Activated naive CD8-positive, alpha-beta T cell treated with anti-CD3 and anti-CD28 coated beads for 36 hours (primary cell): ENCODE measurements at places on chromosomes 1 and 21.

GRCh38 chr1:119713749-119714456, 2.2 kb downstream of the PHGDH start:
- H3K4me3 ChIP-seq: peak overlapping the region; percentile 99
- peaks cover 38% of the 10 kb centered on the region for H3K36me3 ChIP-seq
- peak overlapping the region; percentile 98 for H3K27ac ChIP-seq
- H3K4me1 ChIP-seq: peaks cover 47% of the 10 kb centered on the region
- peaks cover 8% of the 10 kb centered on the region for H3K27me3 ChIP-seq

- H3K36me3 ChIP-seq: peaks cover 4% of the 10 kb centered on the region
- H3K27ac ChIP-seq: peak overlapping the region; percentile 63
- no peaks in the 10 kb centered on the region for H3K27me3 ChIP-seq
- H3K4me1 ChIP-seq: peaks cover 55% of the 10 kb centered on the region
- no peak overlapping the region for H3K4me3 ChIP-seq
- peak; percentile 39 for DNase-seq
These were observed 93.0 kb upstream of the BMP8A start for GRCh38 chr1:39398278-39399021.

DNA sequence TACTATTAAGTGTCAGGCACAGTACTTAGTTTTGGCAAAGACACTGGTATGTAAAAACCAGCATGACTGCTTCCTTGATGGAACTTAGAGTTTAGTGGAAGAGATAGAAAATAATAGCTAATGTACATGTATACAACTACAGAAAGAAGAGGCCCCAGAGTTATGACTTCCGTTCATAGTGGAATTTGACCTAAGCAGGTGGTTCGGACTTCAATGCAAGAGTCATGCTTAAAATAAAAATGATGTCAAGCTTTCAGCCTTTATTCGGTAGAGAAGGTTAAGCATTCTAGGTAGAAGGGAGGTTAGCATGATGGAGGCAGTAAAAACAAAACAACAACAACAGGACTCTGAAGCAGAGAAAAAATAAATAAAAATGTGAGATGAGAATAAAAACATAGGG, 165.9 kb downstream of the KCNT2 start:
- H3K4me1 ChIP-seq: no peaks in the 10 kb centered on the region
- no peak overlapping the region for H3K4me3 ChIP-seq
- H3K27me3 ChIP-seq: no peaks in the 10 kb centered on the region
- H3K27ac ChIP-seq: no peak overlapping the region

GRCh38 chr1:64328193-64328592, 124.8 kb downstream of the UBE2U start:
- H3K27ac ChIP-seq: no peak overlapping the region
- no peaks in the 10 kb centered on the region for H3K4me1 ChIP-seq
- H3K36me3 ChIP-seq: no peaks in the 10 kb centered on the region
- H3K4me3 ChIP-seq: no peak overlapping the region
- H3K27me3 ChIP-seq: peaks cover 3% of the 10 kb centered on the region

DNA sequence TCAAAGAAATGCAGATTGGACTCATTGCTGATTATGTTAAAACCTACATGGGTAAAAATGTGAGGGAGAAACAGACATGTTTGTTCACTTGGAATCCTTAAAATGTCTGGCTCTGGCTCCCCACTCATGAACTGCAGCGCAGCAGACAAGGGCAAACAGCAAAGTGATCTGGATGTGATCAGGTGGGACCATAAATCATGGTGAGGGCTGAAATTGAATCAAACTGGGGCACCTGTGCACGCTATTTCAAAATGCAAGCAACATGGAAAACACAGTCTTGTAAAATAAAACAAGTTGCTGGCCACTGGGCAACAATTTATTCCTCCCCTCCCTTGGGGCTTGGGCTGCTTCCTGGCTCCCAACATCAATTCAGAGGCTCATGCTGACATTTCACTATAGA, 373.4 kb downstream of the SEC16B start:
- DNase-seq: no peak
- no peaks in the 10 kb centered on the region for H3K4me1 ChIP-seq
- H3K27me3 ChIP-seq: no peaks in the 10 kb centered on the region

DNA sequence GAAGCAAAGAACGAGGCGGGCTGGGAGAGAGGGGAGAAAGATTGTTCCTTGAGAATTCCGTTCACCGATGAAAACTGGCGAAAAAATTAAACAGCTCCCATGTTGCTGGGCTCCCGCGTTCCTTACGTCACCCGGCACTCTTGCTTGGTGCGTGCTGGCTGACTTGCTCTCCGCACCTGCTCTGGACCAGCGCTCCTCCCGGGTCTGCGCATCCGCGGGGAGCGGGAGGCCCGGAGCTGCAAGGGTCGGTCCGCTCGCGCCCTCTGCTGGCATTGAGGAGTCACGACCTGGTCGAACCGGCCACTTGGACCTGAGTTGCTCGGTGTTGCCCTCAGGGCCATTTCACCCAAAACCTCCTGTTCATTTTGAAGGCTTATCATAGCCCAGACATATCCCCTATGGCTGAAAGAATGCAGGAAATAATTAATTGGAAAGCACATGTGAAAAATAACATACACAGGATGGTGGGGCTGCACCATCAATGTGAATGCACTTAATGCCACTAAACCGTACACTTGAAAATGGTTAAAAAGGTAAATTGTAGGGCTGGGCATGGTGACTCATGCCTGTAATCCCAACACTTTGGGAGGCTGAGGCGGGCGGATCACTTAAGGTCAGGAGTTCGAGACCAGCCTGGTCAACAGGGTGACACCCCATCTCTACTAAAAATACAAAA, 98.9 kb upstream of the BACE2 start:
- peak overlapping the region; percentile 27 for H3K4me3 ChIP-seq
- H3K4me1 ChIP-seq: peaks cover 9% of the 10 kb centered on the region
- H3K36me3 ChIP-seq: no peaks in the 10 kb centered on the region
- H3K27me3 ChIP-seq: peaks cover 45% of the 10 kb centered on the region
- peak; percentile 70 for DNase-seq

DNA sequence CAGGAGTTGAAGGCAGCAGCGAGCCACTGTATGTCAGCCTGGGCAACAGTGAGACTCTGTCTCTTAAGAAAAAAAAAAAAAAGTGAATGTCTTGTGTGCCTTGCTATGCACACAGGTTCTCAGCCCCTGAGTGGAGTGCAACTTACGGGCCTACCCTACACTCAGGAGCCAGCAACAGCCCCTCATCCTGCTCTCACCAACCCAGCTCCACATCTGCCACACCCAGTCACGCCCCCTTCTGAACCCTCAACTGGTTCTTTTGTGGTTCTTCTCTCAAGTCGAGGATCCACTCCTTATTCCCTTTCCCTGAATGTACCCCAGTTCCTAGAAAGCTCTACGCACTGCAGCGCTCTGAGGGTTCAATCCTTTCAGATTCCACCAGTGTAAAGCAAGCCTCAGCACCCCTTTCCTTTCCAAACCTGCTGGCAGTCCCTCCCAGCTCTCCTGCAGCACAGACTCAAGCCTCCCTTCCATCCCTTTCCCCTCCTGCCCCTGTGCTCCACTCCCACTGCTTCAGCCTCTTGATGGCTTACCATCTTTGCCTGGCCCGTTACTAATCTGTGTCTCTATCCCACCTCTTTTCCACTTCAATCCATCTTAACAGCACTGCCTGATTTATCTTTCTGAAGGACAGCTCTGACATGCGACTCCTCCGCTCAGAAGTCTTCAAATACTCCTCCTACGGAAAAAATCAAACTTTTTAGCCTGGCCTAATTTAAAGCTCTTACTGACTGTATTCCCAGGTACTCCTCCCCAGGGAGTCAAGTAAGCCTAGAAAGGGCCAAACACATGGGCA, 38.1 kb downstream of the GNB1 start:
- peak overlapping the region; percentile 11 for H3K27ac ChIP-seq
- peaks cover 46% of the 10 kb centered on the region for H3K4me1 ChIP-seq
- H3K36me3 ChIP-seq: peaks cover 20% of the 10 kb centered on the region
- H3K4me3 ChIP-seq: no peak overlapping the region
- no peaks in the 10 kb centered on the region for H3K27me3 ChIP-seq

DNA sequence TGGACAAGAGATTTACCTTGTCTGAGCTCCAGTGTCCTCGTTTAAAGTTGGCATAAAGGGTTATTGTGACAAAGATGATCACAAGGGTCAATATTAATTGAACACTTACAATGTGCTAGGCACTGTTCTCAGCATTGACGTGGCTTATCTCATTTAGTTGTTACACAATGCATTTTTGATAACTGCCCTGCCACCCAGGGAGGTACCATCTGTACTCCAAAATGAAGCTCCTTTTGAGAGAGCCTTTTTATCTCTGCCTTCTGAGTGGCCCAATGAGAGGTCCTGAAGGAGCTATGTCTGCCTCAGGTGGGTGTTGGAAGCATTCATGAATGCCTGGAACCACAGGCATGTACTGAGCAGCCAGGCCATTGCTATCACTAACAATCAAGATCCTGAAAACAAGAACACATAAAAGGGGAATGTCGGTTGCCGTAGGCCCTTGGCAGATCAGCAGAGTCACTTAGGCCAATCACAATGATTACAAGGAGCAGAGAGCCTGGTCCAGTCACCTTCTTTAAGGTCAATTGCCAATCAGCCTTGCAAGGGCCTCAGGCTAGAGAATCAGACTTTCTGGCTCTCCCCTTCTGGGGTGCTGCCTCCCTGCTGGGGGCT, 78.5 kb downstream of the NMNAT2 start:
- no peaks in the 10 kb centered on the region for H3K4me1 ChIP-seq
- no peak overlapping the region for H3K4me3 ChIP-seq
- no peak overlapping the region for H3K27ac ChIP-seq
- H3K27me3 ChIP-seq: peaks cover 11% of the 10 kb centered on the region
- DNase-seq: no peak
- no peaks in the 10 kb centered on the region for H3K36me3 ChIP-seq

- peaks cover 3% of the 10 kb centered on the region for H3K4me1 ChIP-seq
- no peak overlapping the region for H3K27ac ChIP-seq
- no peak for DNase-seq
- peaks cover 15% of the 10 kb centered on the region for H3K36me3 ChIP-seq
- no peaks in the 10 kb centered on the region for H3K27me3 ChIP-seq
These were observed 17.6 kb downstream of the ACADM start for GRCh38 chr1:75742047-75742625.

GRCh38 chr1:169928438-169929209, 34.9 kb upstream of the SCYL3 start:
- DNase-seq: no peak
- H3K27ac ChIP-seq: no peak overlapping the region
- no peaks in the 10 kb centered on the region for H3K36me3 ChIP-seq
- H3K27me3 ChIP-seq: no peaks in the 10 kb centered on the region
- H3K4me1 ChIP-seq: peaks cover 5% of the 10 kb centered on the region
- no peak overlapping the region for H3K4me3 ChIP-seq

DNA sequence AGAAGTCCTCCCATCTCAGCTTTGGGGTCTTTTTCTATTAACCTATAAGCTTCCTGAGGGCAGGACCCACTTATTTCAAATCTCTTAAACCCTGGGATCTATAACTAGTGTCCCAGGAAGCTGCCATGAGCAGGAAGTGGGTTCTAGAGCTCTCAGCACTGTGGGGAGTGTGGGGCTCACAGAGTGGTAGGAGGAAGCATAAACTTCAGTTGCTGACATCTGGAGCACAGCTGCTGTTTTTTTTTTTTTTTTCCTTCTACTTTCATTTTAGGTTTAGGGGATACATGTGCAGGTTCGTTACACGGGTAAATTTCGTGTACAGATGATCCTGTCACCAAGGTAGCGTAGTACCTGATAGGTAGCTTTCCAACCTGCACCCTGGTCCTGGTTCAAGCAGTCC, 59.3 kb downstream of the AK4 start:
- DNase-seq: no peak
- peaks cover 10% of the 10 kb centered on the region for H3K36me3 ChIP-seq
- H3K27ac ChIP-seq: no peak overlapping the region
- H3K4me1 ChIP-seq: peaks cover 9% of the 10 kb centered on the region

GRCh38 chr1:89823679-89824292, 3.0 kb downstream of the LRRC8D start:
- peaks cover 32% of the 10 kb centered on the region for H3K36me3 ChIP-seq
- peaks cover 43% of the 10 kb centered on the region for H3K4me1 ChIP-seq
- DNase-seq: no peak
- H3K4me3 ChIP-seq: peak overlapping the region; percentile 7
- H3K27ac ChIP-seq: peak overlapping the region; percentile 1
- no peaks in the 10 kb centered on the region for H3K27me3 ChIP-seq

DNA sequence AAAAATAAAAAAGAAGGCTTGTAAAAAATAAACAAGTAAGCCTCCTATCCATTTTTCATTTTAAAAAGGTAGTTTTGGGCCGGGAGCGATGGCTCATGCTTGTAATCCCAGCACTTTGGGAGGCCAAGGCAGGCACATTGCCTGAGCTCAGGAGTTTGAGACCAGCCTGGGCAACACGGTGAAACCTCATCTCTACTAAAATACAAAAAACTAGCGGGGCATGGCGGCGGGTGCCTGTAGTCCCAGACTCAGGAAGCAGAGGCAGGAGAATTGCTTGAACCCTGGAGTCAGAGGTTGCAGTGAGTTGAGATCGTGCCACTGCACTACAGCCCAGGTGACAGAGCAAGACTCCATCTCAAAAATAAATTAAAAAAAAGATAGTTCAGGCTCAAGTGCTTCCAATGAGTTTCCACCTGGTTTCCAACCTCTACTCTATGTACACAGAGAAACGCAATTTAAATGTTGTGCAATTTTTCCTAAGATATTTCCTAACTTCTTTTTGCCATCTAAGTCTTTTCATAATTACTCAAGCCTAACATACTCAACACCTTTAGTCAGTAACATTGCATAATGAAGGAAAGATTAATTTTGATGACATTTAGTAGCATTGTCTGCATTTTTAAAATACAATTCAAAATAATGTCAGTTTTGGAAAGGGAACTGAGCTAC, 106.3 kb downstream of the KCNT2 start:
- no peaks in the 10 kb centered on the region for H3K4me1 ChIP-seq
- H3K27ac ChIP-seq: no peak overlapping the region
- no peaks in the 10 kb centered on the region for H3K27me3 ChIP-seq
- DNase-seq: no peak
- no peak overlapping the region for H3K4me3 ChIP-seq
- H3K36me3 ChIP-seq: no peaks in the 10 kb centered on the region

DNA sequence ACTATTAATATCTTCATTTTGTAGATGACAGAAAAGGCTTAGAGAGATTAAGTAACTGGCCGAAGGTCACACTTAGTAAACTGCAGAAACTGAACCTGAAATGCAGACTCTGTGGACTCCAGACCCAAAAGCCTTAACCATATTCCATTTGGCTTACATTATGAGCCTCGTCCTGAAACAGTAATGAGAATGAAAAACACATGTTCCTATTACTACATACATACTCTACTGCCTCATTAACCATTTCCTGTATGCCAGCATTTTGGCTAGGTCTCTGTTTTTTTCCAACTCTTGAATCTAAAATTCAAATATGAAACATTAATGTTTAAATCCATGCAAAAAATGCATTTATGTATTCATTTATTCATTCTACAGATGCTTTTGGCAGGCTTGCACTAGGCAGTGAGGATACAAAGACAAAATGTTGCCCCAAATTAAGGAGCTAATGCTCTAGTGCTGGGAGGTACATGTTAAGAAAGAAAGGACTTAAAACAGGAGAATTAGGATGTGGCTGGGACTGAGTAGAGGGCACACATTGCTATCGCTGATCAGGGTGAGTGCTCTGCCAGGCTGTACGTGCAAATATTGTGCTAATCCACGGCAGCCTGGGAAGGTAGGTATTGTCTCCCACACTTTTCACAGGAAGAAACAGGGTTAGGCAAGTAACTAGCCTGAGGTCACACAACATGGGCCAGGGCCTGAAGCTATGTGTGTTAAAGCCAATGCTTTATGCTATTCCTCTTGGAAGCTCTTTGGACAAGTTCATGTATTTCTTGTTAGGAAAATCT, 14.0 kb downstream of the DEGS1 start:
- H3K27me3 ChIP-seq: no peaks in the 10 kb centered on the region
- no peak overlapping the region for H3K4me3 ChIP-seq
- H3K27ac ChIP-seq: no peak overlapping the region
- peaks cover 26% of the 10 kb centered on the region for H3K36me3 ChIP-seq
- no peak for DNase-seq

GRCh38 chr21:33650230-33650629, 7.9 kb downstream of the ITSN1 start:
- H3K4me1 ChIP-seq: no peaks in the 10 kb centered on the region
- H3K27ac ChIP-seq: no peak overlapping the region
- H3K4me3 ChIP-seq: no peak overlapping the region
- no peaks in the 10 kb centered on the region for H3K36me3 ChIP-seq
